Activated CD4-positive, alpha-beta memory T cell treated with anti-CD3 and anti-CD28 coated beads for 36 hours (primary cell): ENCODE measurements at places on chromosomes 2 and 18. TPM values are rescaled to one million over a fixed set of nuclear protein-coding genes. Genes with fewer than 3 reads are reported as not detected.
A peak's percentile ranks its signal among the peaks of the same experiment; 100 is the strongest.

Gene OXER1
- total RNA-seq: not detected

Gene LHCGR
- total RNA-seq: not detected

Gene MYO3B
- 0.48 TPM for total RNA-seq

Gene SP140
- 151 TPM for total RNA-seq

Gene HOXD9
- total RNA-seq: not detected

Gene TTC32
- 17.3 TPM for total RNA-seq

Gene DNER
- not detected for total RNA-seq

GRCh38 chr2:216246766-216247165 lies 125.5 kb downstream of the MARCHF4 start:
- H3K36me3 ChIP-seq: no peaks in the 10 kb centered on the region
- no peak overlapping the region for H3K4me3 ChIP-seq
- no peak for DNase-seq
- peaks cover 2% of the 10 kb centered on the region for H3K4me1 ChIP-seq
- H3K27ac ChIP-seq: no peak overlapping the region

DNA sequence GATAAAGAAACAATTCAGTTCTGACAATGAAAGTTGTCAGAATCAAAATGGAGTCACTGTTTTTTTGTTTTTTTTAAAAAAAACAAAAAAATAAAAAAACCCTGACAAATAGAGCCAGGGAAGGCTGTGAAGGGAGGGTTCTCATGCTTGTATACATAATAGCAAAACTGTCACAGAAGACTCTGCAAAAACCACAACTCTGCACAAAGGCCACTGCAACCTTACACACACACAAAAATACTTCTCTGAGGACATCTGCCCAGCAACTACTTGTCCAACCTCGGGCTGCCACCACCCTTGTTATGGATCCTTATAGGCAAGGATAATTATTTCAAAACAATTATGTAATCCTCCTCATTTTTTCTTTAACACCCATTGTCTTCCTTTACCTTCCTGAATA lies 41.9 kb upstream of the C2orf66 start:
- no peaks in the 10 kb centered on the region for H3K27me3 ChIP-seq
- H3K4me1 ChIP-seq: no peaks in the 10 kb centered on the region
- no peak overlapping the region for H3K27ac ChIP-seq
- H3K36me3 ChIP-seq: peaks cover 13% of the 10 kb centered on the region

DNA sequence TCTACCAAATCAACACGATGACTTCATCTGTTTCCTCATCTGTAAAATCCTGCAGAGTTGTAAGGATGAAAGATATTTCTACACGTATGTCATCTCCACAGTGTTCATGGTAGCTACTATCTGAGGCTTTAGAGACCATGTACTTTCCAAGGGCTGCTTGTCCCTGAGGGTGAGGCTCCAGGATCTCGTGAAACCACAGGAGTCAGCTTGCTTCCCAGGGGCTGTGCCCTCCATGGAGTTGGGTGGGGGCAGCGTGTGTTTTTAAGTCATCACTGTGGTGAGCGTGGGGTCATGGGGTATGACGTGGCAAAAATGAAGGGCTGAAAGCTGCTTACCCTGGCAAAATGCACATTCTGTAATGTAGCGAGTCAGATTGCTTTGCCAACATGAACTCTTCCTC lies 81.6 kb downstream of the ASAP2 start:
- DNase-seq: no peak
- no peak overlapping the region for H3K4me3 ChIP-seq
- peaks cover 16% of the 10 kb centered on the region for H3K27me3 ChIP-seq
- no peaks in the 10 kb centered on the region for H3K36me3 ChIP-seq
- no peak overlapping the region for H3K27ac ChIP-seq

DNA sequence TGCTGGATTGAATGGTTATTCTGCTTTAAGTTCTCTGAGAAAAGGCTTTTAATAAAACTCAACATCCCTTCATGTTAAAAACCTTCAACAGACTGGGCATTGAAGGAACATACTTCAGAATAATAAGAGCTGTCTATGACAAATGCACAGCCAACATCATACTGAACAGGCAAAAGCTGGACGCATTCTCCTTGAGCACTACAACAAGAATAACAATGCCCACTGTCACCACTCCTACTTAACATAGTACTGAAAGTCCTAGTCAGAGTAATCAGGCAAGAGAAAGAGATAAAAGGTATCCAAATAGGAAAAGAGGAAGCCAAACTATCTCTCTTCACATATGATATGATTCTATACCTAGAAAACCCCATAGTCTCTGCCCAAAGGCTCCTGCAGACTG lies 641.4 kb downstream of the IRS1 start:
- H3K36me3 ChIP-seq: no peaks in the 10 kb centered on the region
- no peak overlapping the region for H3K27ac ChIP-seq
- DNase-seq: no peak
- no peak overlapping the region for H3K4me3 ChIP-seq

GRCh38 chr2:238228700-238229099 lies 11.1 kb downstream of the HES6 start:
- peaks cover 13% of the 10 kb centered on the region for H3K4me1 ChIP-seq
- H3K27me3 ChIP-seq: peaks cover 7% of the 10 kb centered on the region
- no peak overlapping the region for H3K27ac ChIP-seq

DNA sequence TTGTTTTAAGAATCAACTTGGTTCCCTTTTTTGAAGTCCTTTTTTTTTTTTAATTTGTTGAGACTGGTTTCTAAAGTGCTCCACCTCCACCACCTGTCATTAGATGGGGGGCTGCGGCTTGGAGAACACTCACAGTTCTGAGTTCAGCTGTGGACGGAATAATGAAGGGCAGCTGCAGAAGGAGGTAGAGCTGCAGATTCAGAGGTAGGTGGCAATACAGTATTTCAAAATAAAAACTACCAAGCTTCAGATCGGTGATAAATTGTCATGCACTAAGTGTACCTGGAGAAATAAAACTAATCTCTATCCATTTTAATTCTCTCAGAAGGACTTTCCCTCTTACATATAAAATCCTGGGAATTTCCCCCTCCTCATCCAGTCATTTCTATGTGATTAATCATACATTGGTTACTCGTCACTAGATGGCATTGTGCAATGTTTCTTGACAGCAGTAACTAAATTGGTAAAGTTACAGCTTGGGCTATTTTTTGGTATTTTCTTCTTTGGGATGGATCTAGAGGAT lies 81.1 kb upstream of the SLC39A10 start:
- H3K4me1 ChIP-seq: peaks cover 68% of the 10 kb centered on the region
- H3K4me3 ChIP-seq: no peak overlapping the region
- H3K27ac ChIP-seq: peak overlapping the region; percentile 64
- no peak for DNase-seq
- H3K27me3 ChIP-seq: no peaks in the 10 kb centered on the region

DNA sequence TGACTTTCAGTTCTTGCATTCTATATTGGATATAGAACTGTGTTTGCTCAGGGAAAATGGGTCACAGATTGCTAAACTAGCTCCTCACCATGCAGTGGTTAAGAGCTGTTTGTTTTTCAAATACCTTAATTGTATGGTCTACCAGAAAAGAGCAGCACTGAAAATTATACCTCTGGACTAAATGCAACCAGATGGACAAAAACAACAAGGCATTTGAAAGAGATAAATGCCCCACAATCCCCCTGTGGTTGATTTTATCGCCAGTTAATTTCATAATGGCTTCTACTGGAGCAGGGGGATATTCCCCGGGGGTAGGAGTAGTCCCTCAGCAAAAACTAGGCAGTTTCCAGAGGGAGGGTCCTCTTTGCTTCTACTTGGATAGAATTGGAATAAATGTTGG lies 267.9 kb upstream of the TNP1 start:
- no peak overlapping the region for H3K4me3 ChIP-seq
- H3K27me3 ChIP-seq: no peaks in the 10 kb centered on the region
- DNase-seq: no peak
- H3K4me1 ChIP-seq: no peaks in the 10 kb centered on the region
- no peak overlapping the region for H3K27ac ChIP-seq

GRCh38 chr2:12603781-12604295 lies 112.9 kb upstream of the TRIB2 start:
- no peaks in the 10 kb centered on the region for H3K36me3 ChIP-seq
- no peak overlapping the region for H3K27ac ChIP-seq
- DNase-seq: no peak
- no peak overlapping the region for H3K4me3 ChIP-seq

DNA sequence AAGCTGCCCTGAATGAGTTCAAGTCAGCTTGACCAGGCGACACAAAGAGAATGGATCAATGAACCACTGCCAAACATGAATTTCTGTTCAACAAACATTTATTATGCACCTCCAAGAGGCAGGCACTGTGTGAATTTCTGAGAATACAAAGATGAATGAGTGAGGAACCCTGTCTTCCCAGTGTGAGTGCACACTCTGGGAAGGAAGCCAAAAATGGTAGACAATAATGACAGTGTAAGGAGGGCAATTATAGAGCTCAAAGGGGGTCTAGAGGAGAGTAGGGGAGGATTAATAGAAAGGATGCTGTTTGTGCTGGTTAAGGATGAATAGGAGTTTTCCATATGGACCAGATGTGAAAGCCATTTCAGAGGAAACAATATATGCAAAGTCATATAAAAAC lies 213.4 kb downstream of the DCC start:
- DNase-seq: no peak
- H3K4me3 ChIP-seq: no peak overlapping the region
- H3K36me3 ChIP-seq: no peaks in the 10 kb centered on the region
- H3K27ac ChIP-seq: no peak overlapping the region
- H3K27me3 ChIP-seq: no peaks in the 10 kb centered on the region

DNA sequence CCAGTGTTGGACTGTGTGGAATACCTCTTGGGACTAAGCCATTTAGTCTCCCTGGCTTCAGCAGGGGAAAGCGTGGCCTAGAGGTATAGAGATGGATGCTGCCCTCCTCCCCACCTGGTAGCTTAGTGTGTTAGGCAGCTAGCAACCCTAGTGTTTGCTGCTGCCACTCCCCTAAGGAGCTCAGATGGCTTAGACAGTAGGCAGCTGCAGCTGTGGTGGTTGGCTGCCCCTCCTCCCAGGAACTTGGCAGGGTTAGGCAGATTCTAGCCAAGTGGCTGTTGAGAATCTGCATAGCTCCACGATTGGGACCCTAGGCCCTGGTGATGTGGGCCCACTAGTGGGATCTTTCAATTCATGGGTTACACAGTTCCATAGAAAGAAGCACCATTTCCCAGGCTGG lies 550.4 kb upstream of the CHAC2 start:
- H3K27me3 ChIP-seq: no peaks in the 10 kb centered on the region
- H3K36me3 ChIP-seq: no peaks in the 10 kb centered on the region
- no peak overlapping the region for H3K27ac ChIP-seq
- H3K4me3 ChIP-seq: no peak overlapping the region
- H3K4me1 ChIP-seq: no peaks in the 10 kb centered on the region

DNA sequence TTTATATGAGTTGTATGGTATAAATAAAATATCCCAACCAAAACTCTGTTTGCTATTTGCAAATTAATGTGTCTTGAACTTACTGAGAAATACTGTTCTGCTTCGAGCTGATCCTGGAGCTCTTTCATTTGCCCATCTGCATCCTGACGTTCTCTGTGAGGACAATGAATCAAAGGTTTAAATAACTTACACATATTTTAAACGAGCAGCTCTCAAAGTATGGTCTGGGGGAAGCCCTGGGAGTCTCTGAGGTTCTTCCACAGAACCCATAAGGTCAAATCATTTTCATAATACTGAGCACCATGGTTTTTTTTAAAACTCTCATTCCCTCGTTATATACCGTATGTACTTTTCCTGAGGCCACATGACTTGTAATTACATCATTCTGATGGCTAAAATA lies 46.7 kb downstream of the SLC66A3 start:
- peaks cover 16% of the 10 kb centered on the region for H3K4me1 ChIP-seq
- no peak for DNase-seq
- H3K27ac ChIP-seq: no peak overlapping the region
- peaks cover 7% of the 10 kb centered on the region for H3K36me3 ChIP-seq

DNA sequence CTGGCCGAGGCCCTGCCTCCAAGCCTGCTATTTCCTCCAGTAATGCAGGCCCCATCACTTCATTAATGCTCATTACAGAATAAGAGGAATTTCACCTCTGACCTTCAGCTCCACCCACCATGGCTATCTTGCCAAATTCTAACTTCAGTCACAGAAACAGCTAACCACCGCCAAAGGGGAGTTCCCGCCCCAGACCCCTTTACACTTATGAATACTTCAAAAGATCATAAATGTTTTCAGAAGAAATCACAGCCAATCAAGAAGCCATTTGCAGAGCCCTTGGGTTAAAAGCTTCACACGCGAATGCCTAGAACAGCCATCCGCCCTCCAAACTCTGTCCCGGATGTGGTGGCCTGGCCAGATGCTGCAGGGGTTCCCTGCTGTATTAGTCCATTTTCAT lies 73.8 kb upstream of the TWIST2 start:
- H3K4me3 ChIP-seq: no peak overlapping the region
- H3K36me3 ChIP-seq: no peaks in the 10 kb centered on the region
- no peak for DNase-seq
- no peaks in the 10 kb centered on the region for H3K4me1 ChIP-seq
- H3K27ac ChIP-seq: no peak overlapping the region
- H3K27me3 ChIP-seq: peaks cover 24% of the 10 kb centered on the region

DNA sequence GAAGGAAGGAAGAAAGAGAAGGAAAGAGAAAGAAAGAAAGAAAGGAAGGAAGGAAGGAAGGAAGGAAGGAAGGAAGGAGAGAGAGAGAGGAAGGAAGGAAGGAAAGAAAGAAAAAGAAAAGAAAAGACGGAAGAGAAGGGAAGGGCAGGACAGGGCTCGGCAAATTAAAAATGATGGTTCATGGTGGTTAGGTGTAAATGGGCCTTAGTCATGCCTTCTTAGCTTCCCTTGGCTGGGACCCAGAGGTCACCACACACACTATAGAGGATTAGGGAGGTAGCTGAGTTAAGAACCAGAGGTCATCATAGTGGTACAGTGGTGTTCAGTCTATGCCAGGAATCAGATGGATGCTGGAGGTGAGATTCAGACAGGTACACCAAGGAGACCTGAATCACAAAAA lies 9.3 kb upstream of the ATL2 start:
- H3K4me3 ChIP-seq: no peak overlapping the region
- peaks cover 5% of the 10 kb centered on the region for H3K27me3 ChIP-seq
- DNase-seq: no peak
- peaks cover 16% of the 10 kb centered on the region for H3K4me1 ChIP-seq

GRCh38 chr18:23703057-23703986 lies 14.1 kb downstream of the LAMA3 start:
- H3K36me3 ChIP-seq: peaks cover 6% of the 10 kb centered on the region
- H3K4me3 ChIP-seq: no peak overlapping the region
- peaks cover 9% of the 10 kb centered on the region for H3K27me3 ChIP-seq

DNA sequence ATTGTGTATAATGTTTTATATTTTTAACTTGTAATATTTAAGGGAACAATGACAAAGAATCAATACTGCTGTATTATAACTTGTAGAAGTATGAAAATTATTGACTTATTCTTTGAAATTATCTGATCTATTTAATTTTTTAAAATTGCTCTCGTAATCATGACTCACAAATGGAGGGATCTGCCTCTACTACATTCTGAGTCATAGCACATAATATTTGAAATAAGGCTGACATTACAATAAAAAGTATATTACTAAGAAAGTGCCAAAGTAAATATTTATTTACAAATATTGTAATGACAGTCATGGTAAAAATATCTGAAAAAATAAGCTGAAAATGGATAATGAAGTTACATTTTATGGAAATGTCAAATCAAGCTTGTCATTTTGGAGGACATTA lies 1144.6 kb upstream of the CDH2 start:
- no peak overlapping the region for H3K27ac ChIP-seq
- no peaks in the 10 kb centered on the region for H3K36me3 ChIP-seq
- no peaks in the 10 kb centered on the region for H3K4me1 ChIP-seq
- no peak overlapping the region for H3K4me3 ChIP-seq
- no peaks in the 10 kb centered on the region for H3K27me3 ChIP-seq
